ENCODE measurements at places on chromosomes 16 and 17. TPM values are rescaled to one million over a fixed set of nuclear protein-coding genes. Genes with fewer than 3 reads are reported as not detected.
A peak's percentile ranks its signal among the peaks of the same experiment; 100 is the strongest.

The C17orf50 gene
- total RNA-seq: not detected

The RHOT2 gene
- 143 TPM for total RNA-seq

GRCh38 chr17:44326861-44327444, 2.3 kb upstream of the SLC25A39 start:
- DNase-seq: peak; percentile 91

- no peak for DNase-seq
Measured at GRCh38 chr16:7419441-7419840, 86.8 kb downstream of the RBFOX1 start.

DNA sequence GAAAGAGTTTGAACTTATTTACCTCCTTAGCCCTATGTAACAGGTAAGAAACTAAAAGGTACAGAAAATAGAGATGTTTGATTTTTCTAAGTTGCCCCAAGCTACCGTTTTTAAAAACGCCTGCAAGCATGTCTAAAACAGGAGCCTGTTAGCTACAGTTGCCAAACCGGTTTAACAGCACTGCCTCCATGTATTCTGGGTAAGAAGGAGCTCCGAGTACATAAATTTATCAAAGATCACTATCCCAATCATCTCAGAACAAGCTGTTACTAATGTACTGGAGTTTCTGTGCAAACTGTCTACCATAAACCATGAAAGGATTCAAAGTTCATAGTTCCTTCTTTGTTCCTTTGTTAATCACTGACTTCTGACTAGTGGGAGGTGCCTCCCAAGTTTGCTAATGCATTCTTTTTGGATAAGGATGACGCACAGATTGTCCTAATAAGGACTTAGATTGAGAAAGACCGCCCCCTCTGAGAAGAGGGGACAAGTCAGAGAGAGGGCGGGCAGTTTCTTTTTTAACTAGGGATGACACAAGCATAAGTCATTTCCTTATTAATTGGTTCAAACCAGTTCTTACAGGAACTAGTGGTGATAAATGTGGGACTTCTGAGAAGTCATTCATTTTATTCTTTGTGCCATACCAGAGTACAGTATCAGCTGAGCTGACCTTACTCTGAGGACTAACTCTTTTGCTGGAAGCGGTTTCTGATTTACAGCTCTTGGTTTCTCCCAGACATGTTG, 55.3 kb downstream of the TUBD1 start:
- DNase-seq: peak; percentile 100

GRCh38 chr17:13967416-13967815, 101.9 kb upstream of the COX10 start:
- no peak for DNase-seq

- peak; percentile 17 for DNase-seq
Measured at GRCh38 chr16:13453325-13453724, 466.6 kb upstream of the ERCC4 start.

All from PC-9 (cell line).